CD4-positive, alpha-beta T cell treated with Interleukin-17A for 4 hours (primary cell): ENCODE measurements at places on chromosomes 4 and X.

GRCh38 chr4:87108142-87108546 is 112.3 kb downstream of the KLHL8 start:
- DNase-seq = no peak

- DNase-seq = no peak
Observed at GRCh38 chrX:133888984-133889383, 96.4 kb downstream of the GPC3 start.

DNA sequence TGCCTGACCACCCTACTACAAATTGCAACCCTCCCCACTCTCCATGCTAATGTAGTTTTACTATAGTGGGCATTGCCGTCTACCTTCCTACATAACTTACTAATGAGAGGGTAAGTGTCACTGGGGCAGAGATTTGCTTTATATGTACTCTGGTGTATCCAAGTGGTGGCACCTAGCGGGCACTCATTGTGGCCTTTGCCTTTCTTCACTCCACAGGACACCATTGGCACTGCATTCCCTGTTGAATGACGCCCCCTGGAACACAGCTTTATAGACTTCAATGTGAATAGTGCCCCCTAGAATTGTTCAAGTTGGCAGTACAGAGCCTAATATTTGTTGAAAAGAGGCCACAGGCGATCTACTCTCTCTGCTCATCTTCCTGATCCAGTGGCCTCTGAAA is 215.8 kb downstream of the MID1IP1 start:
- no peak for DNase-seq

GRCh38 chrX:10828640-10829039 is 208.3 kb upstream of the MID1 start:
- no peak for DNase-seq

DNA sequence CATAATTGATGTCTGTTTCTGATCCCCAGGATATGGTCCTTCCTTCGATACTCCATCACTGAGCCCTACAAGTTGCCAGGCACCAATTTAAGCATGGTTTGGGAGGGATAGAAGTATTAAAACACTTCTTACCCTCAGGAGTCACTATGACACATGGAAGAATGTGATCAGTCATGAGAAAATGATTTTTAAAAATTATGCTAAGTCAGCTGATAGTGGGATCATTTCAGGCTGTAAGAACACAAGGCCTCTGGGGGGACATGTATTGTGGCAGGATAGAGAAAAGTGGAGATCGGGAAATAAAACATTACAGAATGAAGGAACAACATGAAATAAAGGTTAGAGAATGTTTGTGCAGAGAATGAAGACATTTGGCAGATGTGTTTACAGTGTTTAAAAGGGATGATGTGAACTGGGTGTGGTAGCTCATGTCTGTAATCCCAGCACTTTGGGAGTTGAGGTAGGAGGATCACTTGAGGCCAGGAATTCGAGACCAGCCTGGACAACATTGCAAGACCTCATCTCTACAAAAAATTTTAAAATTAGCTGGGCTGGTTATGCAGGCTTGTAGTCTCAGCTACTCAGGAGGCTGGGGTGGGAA is 64.0 kb downstream of the ELOVL6 start:
- no peak for DNase-seq
